ENCODE measurements at places on chromosomes 1 and 21. TPM values are rescaled to one million over a fixed set of nuclear protein-coding genes. Genes with fewer than 3 reads are reported as not detected.

DNA sequence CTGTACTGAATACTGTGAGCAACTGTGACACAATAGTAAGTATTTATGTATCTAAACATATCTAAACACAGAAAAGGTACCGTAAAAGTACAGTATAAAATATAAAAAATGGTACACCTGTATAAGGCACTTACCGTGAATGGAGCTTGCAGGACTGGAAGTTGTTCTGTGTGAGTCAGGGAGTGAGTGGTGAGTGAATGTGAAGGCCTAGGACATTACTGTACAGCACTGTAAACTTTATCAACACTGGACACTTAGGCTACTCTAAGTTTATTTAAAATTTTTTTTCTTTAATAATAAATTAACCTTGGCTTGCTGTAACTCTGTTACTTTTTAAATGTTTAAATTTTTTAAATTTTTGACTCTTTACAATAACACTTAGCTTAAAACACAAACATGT, 24.5 kb upstream of the SHCBP1L start:
- no peak for DNase-seq
- H3K27ac ChIP-seq: no peak overlapping the region
- no peaks in the 10 kb centered on the region for H3K27me3 ChIP-seq
- no peaks in the 10 kb centered on the region for H3K36me3 ChIP-seq

The COL11A1 gene
- 19.2 TPM for total RNA-seq

GRCh38 chr1:155018617-155019348, 14.8 kb downstream of the DCST2 start:
- H3K4me3 ChIP-seq: no peak overlapping the region
- DNase-seq: no peak
- H3K27ac ChIP-seq: no peak overlapping the region
- no peaks in the 10 kb centered on the region for H3K36me3 ChIP-seq
- H3K27me3 ChIP-seq: no peaks in the 10 kb centered on the region
- H3K4me1 ChIP-seq: peaks cover 19% of the 10 kb centered on the region

DNA sequence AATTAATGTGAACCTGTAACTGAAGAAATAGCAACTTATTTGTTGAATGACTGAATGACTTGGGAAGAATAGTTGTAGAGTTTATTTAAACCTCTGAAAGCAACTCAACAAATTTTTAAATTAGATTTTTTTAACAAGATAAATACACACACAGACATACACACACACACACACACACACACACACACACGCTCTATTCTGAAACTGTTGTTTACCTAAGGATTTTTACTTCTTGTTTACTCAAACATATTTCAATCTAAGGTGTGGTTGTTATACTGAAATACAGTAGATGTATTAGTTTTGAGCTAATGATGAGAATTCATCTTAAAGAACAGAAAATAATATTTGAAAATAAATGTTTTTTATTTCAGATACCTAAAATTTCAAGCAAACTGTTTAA, 11.5 kb downstream of the ACADM start:
- H3K27me3 ChIP-seq: no peaks in the 10 kb centered on the region
- no peak overlapping the region for H3K27ac ChIP-seq
- peaks cover 21% of the 10 kb centered on the region for H3K36me3 ChIP-seq
- DNase-seq: no peak

DNA sequence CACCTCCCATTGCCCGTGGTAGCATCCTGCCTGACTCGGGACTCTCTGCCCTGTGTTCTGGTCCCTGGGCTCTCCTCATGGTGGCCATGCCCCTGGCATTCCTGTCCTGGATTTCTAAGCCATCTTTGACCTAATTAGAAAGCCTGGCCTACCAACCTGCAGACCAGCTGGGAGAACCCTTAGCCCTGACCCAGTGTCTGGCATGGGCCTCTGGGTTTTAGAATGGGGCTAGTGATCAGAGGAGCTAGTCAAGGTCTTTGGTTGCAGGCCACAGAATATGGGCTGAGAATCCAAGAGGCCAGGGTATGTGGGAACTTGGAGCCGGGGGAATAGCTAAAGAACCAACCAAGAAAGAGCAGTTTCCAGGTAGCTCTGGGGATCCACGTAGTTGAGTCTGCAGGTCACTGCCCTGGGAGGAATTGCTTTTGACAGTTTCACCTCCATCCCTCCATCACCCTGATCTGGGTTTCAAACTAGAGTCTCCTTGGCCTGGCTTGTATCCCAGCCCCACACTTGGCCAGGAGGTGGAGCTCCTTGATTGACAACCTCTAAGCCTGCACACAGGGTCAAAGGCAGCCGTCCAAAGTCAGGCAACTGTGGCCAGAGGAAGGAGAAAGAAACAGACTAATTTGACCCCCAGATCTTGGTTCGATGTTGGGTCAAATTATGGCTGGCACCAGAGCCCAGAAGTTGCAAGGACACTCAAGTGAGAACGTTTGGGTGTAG, 54.7 kb upstream of the ABCG1 start:
- peaks cover 5% of the 10 kb centered on the region for H3K4me1 ChIP-seq
- H3K4me3 ChIP-seq: no peak overlapping the region
- DNase-seq: peak; percentile 58

The ABCD3 gene
- 20.9 TPM for total RNA-seq
